NCI-H1417 treated with DMSO at 0.1 percent for 48 hours (cell line): ENCODE measurements at places on chromosomes 7 and 10.

DNA sequence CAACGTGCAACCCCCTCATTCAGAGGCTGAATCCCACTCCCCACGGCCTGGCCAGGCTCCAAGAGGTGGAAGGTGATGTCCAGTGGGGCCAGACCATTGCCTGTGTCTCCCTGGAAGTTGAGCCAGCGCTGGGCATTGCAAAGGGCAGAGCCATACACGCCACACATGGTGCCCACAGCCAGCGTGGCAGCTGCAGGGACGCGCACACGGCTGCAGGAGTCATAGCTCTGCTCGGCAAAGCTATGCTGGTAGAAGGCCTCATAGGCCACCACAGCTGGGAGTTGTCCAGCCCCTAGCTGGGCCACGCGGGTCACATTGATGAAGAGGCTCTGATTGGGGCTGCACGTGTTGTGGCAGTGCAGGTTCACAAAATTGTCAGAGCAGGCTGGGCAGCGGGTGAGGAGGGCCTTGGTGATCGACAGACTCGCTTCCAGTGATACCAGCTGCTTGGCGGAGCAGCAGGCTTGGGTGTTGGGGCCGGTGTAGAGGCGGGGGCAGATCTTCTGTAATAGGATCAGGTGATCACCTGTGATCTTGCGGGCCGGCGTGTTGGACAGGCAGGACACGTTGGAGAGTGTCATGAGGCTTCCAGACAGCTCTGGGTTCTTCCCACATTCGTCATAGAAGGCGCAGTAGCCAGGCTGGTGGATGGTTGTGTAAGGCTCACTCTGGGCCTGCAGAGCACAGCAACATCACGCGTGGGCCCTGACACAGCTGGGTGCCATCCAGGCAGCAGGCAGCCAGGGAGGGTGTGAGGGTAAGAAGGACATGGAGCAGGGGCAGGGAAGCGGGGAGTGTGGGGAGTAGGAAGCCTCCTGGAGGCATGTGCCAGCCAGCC, 1.2 kb downstream of the NPC1L1 start:
- DNase-seq: no peak

GRCh38 chr10:89550509-89550908, 15.1 kb upstream of the SLC16A12 start:
- no peak for DNase-seq

DNA sequence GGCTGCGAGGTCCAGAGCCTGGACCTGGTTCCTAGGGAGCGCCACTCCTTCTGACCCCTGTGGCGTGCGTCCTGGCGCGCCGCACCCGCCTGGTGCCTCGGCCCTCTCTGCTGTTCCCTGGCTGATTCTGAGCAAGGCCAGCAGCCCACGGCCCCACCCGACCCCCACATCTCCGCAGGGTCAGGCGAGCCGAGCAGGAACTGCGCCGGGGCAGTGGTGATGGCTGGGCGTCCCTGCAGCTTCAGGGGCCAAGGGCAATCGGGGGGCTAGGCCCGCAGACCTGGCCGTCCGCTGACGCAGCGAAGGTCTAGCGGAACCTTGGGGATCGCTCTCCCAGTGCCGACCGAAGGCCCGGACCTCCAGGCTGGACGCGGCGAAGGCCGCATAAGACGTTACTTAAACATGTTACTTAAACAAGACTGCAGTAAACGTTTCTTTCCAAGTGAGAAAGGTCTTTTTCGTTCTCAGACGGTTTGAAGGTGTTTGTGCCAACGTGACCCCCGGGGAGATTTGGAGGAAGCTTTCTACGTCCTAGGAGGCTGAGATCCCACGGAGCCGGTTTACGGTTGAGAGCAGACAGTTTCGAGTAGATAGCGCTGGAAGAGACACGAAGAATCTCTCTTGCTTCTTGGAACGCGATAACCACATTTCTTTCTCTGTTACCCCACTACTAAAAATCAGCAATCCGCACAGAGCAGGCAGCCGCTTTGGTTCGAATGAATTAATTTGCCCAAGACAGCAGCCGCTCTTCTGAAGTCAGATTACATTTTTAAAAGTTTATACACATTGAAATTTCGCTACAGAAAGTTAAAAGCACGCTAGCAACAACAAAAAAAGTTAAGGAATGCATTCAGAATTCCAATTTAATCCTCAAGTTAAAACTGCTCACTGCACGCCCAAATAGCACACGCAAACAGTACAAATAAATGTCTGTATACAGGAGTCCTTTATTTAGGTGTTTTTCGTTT, 4.9 kb upstream of the NKX2-3 start:
- DNase-seq: no peak

GRCh38 chr10:106727170-106727569, 437.3 kb downstream of the SORCS1 start:
- DNase-seq: no peak

GRCh38 chr7:16660702-16661464, 14.9 kb downstream of the BZW2 start:
- no peak for DNase-seq
